Neural crest cell (in vitro differentiated cells): ENCODE measurements at places on chromosomes 4 and X. TPM values are rescaled to one million over a fixed set of nuclear protein-coding genes. Genes with fewer than 3 reads are reported as not detected.

The VCX3B gene
- not detected in 2 replicates for total RNA-seq

DNA sequence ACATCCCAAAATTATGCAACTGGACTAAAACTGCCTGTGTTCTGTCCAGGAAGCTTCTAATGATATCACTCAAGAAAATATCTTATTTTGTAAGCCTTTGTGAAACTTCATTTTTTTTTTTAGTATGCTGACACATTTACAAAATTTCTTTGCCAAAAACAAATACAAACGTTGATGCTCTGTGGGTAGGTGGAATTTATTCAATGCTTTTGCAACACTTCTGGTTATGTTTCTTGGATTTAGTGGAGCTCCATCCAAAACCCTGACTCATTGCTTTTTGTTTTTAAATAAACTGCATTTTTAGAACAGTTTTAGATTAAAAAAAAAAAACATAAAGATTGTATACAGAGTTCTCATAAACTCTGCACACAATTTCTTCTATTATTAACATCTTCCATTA is 250.9 kb upstream of the MAOA start:
- no peak for DNase-seq

- no peak for DNase-seq
These were observed 16.6 kb downstream of the BST1 start for GRCh38 chr4:15719506-15719905.

DNA sequence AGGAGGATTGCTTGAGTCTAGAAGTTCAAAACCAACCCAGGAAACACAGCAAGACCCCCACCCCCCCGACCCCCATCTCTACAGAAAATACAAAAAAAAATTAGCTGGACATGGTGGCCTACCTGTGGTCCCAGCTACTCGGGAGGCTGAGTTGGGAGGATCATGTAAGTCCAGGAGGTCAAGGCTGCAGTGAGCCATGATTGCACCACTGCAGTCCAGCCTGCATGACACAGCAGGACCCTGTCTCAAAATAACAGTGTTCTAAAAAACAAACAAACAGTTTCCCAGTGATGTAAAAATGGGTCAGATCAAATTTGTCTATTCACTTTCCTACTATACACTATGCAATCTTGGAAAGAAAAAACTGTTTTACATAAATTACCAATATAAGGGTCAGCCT is 2.0 kb upstream of the CBR4 start:
- no peak for DNase-seq

- DNase-seq, result no peak
These were observed 59.8 kb downstream of the ANK2 start for GRCh38 chr4:113109106-113109718.

The MAGEC2 gene
- total RNA-seq, result not detected in 2 replicates

- DNase-seq, result no peak
These were observed 184.3 kb downstream of the NAA11 start for GRCh38 chr4:79141530-79141929.
